Retina (tissue), 1 donor: ENCODE measurements at places on chromosomes 7 and 10.
A peak's percentile ranks its signal among the peaks of the same experiment; 100 is the strongest.

GRCh38 chr7:71278257-71278656, 146.3 kb downstream of the GALNT17 start:
- DNase-seq: no peak

GRCh38 chr7:153832160-153832559, 220.0 kb upstream of the DPP6 start:
- DNase-seq: peak; percentile 27

GRCh38 chr10:86077271-86077670, 289.3 kb downstream of the GRID1 start:
- no peak for DNase-seq

DNA sequence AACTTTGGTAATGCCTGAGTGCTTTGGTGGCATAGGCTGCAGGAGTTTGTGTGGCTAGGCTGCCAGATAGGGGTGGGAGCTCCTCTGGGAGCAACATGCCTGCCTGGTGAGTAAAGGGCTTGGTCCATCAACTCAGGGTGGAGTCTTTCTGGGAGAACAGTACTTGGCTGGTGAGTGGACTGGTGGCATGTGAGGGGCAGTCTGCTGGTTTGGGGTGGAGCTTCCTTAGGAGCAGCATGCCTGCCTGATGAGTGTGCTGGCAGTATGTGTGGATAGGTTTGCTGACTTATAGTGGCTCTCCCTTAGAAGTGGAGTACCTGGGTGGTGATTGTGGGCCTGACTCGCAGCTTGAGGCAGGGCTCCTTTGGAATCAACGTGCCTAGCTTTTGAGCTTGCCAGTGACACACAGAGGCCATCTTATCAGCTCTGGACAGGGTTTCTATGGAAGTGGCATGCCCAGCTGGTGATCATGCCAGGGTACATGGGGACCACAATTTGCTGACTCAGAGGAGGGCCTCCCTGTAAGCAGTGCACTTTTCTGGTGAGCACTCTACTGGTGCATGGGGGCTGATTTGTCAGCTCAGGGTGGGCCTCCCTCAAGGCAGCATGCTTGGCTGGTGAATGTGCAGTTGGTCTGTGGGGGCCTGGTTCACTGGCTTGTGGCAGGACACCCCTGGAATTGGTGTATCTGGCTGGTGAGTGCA, 35.0 kb upstream of the SRI start:
- no peak for DNase-seq

DNA sequence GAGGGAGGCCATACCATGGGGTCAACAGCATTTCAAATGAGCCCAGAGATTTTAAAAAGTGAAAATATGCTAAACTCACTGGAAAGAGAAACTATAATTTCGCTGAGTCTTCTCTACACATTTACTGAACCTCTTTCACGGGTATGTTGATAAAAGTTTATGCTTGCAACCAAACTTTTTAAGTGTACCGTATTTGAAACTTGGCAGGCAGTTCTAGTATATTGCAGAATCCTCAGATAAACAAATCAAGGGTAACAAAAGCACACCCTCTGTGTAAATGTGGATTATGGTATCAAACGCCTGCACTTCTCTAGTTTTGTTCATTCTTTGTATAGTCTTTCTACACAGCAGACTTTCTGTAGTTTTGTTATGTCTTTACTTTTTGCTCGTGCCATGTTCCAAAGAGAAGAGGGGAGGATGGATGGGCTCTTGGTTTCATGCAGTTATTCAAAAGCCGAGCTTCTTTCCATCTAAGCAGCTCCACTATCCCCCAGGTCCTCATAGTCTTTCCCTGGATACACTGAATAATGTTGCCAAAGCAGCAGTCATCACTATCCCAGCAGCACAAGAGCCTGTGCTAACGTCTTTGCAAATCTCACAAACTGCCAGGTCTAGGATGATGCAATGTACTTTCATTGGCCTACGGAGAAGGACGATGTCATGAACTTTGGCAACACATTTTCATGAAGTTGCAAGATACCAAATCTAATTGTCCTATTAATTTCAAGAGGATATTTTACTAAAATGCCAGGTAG, 131.2 kb downstream of the MPP7 start:
- DNase-seq: no peak

GRCh38 chr7:25624833-25625232, 396.5 kb upstream of the NPVF start:
- no peak for DNase-seq

- DNase-seq: no peak
Measured at GRCh38 chr10:16787361-16787791, 29.8 kb downstream of the RSU1 start.

DNA sequence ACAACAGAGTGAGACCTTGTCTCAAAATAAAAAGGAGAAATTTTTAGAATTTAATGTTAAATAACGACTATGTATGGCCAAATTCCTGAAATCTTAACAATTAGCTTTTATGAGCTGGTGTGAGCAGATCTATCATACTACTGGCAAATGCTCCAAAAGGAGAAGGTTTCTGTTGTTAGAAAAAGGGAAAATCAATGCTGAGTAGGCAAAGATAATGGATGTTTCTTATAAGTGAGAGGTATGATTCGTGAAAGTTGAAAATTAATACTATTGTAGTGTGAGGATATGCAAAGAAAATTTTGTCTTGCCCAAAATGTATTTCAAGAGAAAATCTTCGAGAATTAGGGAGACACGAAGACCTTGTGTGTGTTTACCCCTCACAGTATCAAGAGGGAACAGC, 40.8 kb upstream of the CUL1 start:
- no peak for DNase-seq

DNA sequence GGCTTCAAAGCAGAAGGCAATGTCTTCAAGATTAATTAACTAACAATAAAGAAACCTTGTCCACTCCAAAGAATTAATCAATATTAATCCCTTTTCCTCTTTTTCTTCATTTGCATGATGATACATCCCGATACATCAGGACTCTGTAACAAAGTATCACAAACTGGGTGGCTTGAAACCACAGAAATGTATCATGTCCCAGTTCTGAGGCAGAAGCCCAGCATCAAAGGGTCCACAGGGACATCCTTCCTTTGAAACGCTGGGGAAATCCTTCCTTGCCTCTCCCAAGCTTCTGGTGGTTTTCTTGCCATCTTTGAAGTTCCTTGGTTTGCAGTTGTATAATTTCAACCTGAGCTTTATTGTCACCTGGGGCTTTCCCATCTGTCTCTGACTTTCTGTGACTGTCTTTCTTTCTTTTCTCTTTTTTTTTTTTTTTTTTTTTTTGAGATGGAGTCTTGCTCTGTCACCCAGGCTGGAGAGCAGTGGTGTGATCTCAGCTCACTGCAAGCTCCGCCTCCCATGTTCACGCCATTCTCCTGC, 210.2 kb upstream of the ADARB2 start:
- no peak for DNase-seq

GRCh38 chr7:22700559-22701002, 26.4 kb upstream of the IL6 start:
- no peak for DNase-seq

DNA sequence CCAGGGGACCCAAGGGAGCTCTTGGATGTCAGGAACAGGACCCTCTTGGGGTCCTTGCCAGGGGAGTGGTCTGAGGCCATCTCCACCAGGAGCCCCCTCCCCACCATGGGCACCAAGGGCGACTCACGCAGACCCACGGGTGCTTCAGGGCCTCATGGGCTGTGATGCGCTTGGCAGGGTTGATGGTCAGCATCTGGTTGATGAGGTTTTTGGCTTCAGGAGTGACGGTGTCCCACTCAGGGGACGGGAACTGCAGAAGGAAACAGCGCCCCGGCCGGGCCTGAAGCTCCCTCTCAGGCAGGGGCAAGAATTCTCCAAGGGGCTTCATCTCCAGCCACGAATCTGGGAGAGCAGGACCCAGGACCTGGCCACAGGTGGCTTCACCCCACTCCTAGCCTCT, 41.3 kb downstream of the YKT6 start:
- no peak for DNase-seq

DNA sequence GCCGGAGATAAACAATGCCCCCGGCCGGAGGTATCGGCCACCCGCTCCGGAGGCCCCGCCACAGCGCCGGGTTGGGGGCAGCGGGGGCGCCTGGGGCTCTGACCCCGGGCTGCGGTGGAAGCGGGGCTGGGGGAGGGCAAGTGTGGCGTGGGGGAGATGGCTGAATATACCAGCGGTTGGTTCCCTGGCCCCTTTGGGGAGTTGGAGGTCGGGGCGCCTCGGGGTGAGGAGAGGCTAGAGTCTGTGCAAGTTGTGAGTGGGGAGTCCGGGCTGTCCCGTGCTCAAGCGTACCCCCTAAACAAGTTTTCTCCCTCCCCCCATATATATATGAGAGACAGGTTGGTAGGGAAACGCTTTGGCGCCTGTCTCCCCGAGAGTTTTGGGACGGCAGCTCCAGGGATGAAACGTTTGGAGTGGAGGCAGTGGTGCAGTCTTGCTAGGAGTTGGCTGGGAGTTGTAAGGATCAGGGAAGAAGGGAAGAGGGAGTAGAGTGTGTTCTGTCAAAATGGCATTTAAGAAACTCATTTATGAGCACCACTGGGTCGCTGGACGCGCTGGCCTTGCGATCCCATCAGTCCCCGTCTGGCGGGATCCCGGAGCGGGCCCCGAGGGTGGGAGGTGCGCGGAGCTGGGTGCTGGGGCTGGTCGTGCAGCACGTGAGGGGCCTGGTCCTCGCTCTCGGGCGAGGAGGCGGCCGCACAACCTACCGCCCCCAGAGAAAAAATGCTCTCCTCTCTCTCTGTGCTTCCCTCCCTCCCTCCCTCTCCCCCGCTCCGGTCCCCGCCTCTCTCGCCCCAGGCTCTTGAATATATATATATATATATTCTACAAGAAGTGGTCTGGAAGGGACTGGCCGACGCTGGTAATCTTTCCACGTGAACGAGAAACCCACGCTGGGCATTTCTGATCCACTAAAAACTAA, 1.1 kb downstream of the TET1 start:
- DNase-seq: peak; percentile 76

- no peak for DNase-seq
Measured at GRCh38 chr10:5369362-5370158, 4.8 kb downstream of the UCN3 start.

- no peak for DNase-seq
Measured at GRCh38 chr7:42269161-42269560, 32.2 kb upstream of the GLI3 start.

DNA sequence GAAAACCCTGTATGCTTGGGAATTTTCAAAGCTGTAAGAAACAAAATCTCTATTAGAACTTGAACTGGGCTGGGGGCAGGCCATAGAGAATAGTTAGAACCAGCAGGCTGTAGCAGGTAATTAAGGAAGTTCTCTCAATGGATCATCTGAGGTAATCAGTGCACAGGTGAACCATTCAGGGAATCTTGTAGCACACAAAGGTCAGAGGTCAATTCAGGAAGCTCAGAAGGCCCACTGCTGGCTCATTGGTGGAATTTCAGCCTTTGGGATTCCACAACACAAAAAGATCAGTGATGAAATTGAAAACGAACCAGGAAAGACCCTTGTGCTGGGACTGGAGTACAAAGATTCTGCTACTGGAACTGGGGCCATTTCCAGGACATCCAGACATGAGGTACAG, 82.0 kb downstream of the TMEM168 start:
- no peak for DNase-seq

GRCh38 chr7:34011696-34012095, 106.4 kb downstream of the BMPER start:
- no peak for DNase-seq

DNA sequence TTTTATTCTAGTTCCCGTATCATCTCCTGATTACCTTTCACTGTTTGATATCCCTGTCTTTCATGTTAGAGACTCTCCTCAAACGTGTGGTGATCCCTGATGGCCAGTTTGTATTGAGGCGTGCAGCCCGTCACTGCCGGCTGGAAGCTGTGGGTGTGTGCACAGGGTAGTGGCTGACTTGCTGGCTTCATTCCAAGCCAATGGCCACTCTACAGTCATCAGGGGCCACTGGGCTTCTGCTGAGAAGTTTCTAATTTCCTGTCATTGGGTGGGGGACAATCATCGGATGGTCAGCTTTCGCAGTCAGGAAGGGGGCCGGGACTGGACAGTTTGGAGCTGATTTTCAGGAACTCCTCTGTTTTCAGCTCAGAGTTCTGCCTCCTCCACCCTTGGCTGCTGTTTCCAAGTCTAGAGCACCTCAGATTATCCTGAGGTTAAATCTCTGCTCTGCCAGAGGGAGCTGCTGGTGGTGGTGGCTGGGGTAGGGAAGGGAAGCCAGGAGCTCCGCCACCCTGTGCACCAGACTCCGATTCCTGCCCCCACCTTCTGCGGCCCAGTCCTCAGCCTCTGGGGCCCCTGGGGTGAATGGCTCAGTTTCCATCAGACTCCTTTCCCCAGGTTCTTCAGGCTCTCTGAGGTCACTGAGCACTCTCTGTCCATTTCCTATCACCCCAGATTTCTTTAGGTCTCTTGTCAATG, 34.9 kb downstream of the BAIAP2L1 start:
- DNase-seq: no peak

- no peak for DNase-seq
Measured at GRCh38 chr10:114613237-114613979, 44.7 kb downstream of the ABLIM1 start.

DNA sequence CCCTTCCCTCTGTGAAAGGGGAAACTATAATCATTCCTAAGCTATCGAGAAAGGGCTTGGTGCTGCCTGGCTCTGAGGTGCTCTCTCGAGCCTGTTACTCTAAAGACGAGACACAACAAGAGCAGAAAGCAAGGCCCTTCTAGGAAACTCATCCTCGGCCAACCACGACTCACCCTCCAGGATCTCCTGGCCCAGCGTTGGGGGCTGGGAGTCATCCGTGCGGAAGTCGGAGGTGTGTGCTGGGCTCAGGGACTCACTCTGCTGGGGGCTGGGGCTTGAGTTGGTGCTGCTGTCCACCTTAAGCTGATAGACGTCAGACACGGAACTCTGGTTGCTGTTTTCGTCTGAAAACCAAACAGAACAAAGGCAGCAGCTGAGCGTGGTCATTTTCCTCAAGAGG, 17.6 kb upstream of the BAZ1B start:
- no peak for DNase-seq

GRCh38 chr7:5360971-5361370, 62.7 kb downstream of the TNRC18 start:
- DNase-seq: no peak
